ENCODE measurements at places on chromosomes 11 and 22.

DNA sequence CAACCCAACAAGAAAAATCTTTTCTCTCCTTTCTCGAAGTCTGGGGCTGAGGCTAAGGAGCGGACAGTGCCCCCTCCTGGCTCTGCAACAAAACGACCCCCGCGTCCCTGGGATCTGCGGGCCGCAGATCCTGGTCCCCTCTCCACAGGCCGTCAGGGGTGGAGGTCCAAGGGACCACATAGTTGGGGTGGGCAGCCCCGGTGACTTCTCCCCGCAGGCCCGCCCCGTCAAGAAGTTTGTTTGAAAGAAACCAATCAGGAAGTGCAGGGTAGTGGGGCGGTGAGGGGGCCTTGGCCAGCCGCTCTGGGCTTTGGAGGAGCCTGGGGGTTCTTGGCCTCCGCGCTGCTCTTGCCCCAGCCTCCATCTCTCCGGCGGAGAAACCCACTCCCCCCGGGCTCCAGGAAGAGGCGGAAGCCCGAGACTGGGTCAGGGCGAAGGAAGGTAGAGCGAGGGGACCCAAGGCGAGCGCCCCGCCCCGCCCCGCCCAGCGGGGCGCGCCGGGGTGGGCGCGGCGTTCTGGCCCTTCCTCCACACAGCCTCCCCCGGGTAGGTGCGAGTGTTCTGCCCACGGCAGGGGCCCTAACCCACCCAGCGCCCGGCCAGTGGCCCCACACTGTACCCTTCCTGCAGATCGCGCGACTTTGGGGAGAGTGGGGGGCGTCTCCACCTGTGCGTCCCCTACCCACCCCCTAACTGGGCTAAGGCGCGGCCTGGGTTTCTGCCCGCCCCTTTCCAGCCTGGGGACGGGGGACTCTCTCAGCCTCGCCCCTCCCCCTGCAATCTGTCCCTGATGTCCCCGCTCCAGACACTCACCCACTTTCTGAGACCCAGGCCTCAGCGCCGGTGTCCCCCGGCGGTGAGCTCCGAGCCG is 1.3 kb downstream of the TP53I11 start:
- no peak overlapping the region for H3K27ac ChIP-seq
- peak overlapping the region; percentile 30 for H3K4me3 ChIP-seq
- H3K4me1 ChIP-seq = peaks cover 7% of the 10 kb centered on the region

DNA sequence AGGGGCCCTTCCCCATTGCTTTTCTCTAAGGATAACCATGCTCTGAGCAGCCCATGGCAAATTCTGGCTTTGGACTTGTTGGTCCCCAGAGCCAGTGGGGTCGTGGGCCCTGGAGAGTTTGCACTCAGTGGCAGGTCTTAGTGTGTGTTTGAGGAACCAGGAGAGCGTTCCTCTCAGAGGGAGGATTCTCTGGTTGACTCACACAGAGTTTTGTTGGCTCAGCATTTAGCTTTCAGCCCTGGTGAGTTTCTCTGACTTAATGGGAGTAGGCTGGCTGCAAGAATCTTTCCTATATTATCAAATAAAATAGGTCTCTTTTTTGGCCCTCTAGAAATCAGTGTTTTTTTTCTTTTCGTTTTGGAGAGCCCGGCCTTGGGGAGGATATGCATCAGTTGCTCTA is 20.9 kb downstream of the ST14 start:
- peaks cover 26% of the 10 kb centered on the region for H3K27me3 ChIP-seq
- H3K4me3 ChIP-seq = no peak overlapping the region
- H3K4me1 ChIP-seq = peaks cover 3% of the 10 kb centered on the region
- H3K27ac ChIP-seq = no peak overlapping the region
- no peak for DNase-seq

DNA sequence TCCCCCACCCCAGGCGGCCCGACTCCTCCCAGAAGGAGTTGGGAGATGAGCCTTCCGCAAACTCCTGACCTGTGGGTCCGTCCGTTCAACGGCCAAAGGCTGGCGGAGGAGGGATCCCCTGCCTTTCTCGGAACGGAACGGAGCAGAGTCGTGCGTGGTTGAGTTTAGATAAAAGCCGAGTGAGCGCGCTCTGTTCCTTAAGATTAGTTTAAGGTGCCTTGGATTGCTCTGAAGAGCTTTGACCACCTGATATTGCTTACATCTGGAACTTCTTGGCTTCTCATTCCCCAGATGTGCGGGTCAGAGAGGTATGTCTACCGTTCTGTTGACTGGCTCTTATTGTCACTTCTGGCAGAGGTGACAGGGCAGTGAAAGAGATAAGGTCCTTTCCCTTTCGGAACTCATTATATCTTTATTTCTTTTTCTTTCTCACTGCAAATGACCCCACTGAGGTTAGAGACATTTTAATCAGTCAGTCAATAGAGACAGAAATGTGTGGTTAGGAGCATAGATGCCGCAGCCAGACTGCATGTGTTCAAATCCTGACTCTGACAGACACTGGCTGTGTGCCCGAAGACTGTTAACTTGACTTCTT is at the start of gene TRIM6:
Gene TRIM6, plus strand, starts transcription at position 31 of the 595 bp plus-strand sequence. Its CDS starts 261 bp downstream, at position 292.
- DNase-seq = no peak
- peaks cover 12% of the 10 kb centered on the region for H3K4me1 ChIP-seq

- DNase-seq = no peak
- H3K36me3 ChIP-seq = peaks cover 13% of the 10 kb centered on the region
- H3K4me1 ChIP-seq = peaks cover 38% of the 10 kb centered on the region
- H3K27ac ChIP-seq = no peak overlapping the region
Observed at GRCh38 chr11:86180423-86180822, 64.1 kb upstream of the EED start.

- no peaks in the 10 kb centered on the region for H3K27me3 ChIP-seq
- H3K4me1 ChIP-seq = no peaks in the 10 kb centered on the region
- H3K36me3 ChIP-seq = no peaks in the 10 kb centered on the region
- H3K4me3 ChIP-seq = no peak overlapping the region
Observed at GRCh38 chr11:71397331-71397860, 50.8 kb downstream of the DHCR7 start.

GRCh38 chr22:33831651-33832050 is 88.6 kb downstream of the LARGE1 start:
- H3K4me3 ChIP-seq = no peak overlapping the region
- no peaks in the 10 kb centered on the region for H3K36me3 ChIP-seq
- no peaks in the 10 kb centered on the region for H3K4me1 ChIP-seq

GRCh38 chr11:97746818-97747217 is 1273.9 kb upstream of the CNTN5 start:
- no peak overlapping the region for H3K27ac ChIP-seq
- H3K36me3 ChIP-seq = no peaks in the 10 kb centered on the region
- no peak for DNase-seq
- H3K4me3 ChIP-seq = no peak overlapping the region

- no peaks in the 10 kb centered on the region for H3K4me1 ChIP-seq
- H3K27me3 ChIP-seq = peaks cover 2% of the 10 kb centered on the region
- no peak for DNase-seq
Observed at GRCh38 chr11:12502046-12502445, 124.7 kb downstream of the PARVA start.

Data from activated CD8-positive, alpha-beta memory T cell treated with anti-CD3 and anti-CD28 coated beads, Interleukin-2, amount 10 ng/mL, durations not matched to agents 7 days and 5 days (primary cell).